SJSA1 (cell line): ENCODE measurements at places on chromosomes 6 and 20.

GRCh38 chr20:16970776-16971175 lies 222.6 kb downstream of the OTOR start:
- DNase-seq, result no peak

- no peak for DNase-seq
Observed at GRCh38 chr20:33681728-33682353, 4.3 kb downstream of the E2F1 start.

GRCh38 chr6:142945446-142946180 lies 637 bp upstream of the HIVEP2 start:
- peak; percentile 68 for DNase-seq

DNA sequence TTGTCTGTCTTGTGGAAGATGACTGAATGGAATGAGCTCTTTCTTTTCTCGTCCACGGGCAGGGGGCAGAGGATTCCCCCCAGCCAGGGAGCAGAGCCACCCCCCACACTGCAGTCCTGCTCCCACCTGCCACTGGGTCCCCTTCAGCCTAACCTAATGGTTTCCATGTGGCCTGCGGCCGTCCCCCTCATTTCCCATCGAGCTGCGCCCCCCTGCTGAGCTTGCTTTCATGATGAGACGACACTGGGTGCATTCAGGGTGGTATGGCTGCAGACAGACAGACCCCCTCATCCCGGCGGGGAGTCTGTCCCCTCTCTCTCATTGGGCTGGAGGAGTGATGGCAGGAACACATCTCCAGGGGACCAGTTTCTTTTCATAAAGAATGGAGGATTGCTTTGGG lies 140.8 kb downstream of the DTNBP1 start:
- DNase-seq, result no peak

GRCh38 chr20:47233333-47234188 lies 122.9 kb downstream of the ZMYND8 start:
- no peak for DNase-seq
